ENCODE measurements at places on chromosomes 3 and 15.
A peak's percentile ranks its signal among the peaks of the same experiment; 100 is the strongest.

DNA sequence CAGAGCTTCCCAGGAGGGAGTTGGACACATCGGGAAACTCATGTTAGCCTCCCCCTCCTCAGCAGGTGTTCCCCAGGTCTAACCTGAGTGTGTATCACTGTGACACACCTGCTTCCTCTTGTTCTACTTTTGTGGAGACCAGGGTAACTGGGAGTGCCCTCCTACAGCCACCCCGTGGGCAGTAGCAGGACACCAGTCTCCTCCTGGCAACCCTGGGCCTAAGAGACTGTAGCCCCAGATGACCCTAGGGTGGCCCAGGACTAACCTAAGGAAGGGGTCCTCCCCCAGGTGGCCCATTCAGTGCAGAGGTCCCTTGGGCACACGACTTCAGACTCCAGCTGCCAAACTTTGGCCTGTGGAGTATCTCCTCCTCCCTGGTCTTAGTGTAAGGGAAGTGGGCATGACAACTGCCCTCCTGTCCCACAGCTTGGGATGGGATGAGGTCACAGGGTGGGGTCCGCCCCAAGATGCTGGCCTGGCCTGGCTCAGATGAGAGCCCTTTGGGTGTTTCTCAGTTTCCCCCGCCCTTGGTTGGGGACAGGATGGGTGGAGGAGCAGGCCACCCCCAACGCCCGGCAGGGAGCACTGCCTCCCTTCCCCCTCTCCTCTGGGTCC is 4.8 kb downstream of the CSK start:
- DNase-seq: no peak

DNA sequence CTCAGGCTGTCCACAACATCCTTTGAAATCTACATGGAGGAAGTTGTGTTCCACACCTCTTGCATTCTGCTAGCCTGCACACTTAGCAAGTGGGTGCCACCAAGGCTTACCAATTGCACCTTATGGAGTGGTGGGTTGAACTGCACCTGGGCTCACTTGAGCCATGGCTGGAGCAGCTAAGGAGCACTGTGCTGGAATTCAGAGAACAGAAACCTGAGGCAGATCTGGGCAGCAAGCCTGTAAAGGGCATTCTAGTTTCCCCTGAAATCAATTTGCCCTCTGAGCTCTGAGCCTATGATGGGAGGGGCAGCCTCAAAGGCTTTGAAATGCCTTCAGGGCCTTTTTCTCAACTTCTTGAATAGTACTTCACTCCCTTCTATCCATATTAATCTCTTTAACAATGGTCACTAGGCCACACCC is 18.0 kb downstream of the BTLA start:
- no peak for DNase-seq

GRCh38 chr3:111302063-111302462 is 230.4 kb downstream of the NECTIN3 start:
- no peak for DNase-seq

DNA sequence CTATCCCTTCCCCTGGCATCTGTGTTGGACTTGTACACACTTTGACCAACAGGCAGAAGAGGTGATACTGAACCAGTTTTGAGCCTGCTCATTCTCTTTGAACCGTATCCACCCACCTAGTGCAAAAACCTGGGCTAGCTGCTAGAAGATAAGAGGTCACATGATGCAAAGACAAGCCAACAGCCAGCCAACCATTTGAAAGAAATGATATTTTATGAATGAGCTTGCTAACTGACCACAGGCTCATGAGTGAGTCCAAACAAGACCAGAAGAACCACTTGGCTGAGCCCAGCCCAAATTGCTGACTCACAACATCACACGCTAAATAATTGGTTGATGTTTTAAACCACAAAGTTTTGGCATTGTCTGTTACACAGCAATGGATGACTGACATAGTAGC is 74.0 kb upstream of the CTNNB1 start:
- no peak for DNase-seq

DNA sequence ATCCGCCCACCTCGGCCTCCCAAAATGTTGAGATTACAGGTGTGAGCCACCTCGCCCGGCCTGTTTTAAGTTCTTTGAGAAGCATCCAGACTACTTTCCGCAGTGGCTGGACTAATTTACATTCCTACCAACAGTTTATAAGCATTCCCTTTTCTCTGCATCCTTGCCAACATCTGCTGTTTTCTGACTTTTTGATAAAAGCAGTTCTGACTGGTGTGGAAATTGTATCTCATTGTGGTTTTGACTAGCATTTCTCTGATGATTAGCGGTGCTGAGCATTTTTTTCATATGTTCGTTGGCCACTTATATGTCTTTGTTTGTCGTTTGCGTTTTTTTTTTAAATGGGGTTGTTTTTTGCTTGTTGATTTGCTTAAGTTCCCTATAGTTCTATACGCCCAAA is 208.4 kb upstream of the DPPA4 start:
- DNase-seq: no peak

DNA sequence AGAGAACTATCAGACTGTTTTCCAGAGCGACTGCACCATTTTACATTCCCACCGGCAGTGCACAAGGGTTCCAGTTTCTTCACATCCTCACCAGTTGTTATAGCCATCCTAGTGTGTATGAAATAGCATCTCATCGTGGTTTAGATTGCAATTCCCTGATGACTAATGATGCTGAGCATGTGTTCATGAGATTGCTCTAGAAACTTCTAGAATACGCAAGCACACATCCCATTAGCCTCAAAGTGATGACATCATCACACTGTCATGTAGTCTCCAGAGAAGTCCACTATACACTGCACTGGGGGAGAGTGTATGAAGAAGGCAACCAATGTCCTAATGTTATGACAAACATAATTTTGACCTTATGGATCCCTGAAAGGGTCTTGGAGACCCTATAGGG is 30.1 kb downstream of the FBLN2 start:
- peak; percentile 48 for DNase-seq

GRCh38 chr3:99659032-99659431 is 20.6 kb downstream of the COL8A1 start:
- peak; percentile 99 for DNase-seq

DNA sequence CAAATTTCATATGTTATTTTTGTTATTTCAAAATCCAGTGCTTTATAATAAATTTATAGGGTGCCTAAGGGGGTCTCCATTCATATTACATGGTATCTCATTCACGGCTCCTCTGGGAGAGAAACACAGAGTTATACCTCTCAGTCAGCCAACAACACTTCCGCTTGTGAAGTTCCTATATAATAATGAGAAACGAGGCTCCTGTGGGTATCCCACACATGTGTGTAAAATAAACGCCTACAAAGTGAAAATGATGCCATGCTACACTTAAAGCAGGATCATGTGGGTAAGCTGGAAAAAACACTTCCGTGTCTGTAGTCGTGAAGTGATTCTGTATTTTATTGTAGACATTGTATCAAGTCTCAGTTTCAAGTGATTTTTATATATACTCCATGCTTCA is 218.8 kb upstream of the ICE2 start:
- DNase-seq: no peak

DNA sequence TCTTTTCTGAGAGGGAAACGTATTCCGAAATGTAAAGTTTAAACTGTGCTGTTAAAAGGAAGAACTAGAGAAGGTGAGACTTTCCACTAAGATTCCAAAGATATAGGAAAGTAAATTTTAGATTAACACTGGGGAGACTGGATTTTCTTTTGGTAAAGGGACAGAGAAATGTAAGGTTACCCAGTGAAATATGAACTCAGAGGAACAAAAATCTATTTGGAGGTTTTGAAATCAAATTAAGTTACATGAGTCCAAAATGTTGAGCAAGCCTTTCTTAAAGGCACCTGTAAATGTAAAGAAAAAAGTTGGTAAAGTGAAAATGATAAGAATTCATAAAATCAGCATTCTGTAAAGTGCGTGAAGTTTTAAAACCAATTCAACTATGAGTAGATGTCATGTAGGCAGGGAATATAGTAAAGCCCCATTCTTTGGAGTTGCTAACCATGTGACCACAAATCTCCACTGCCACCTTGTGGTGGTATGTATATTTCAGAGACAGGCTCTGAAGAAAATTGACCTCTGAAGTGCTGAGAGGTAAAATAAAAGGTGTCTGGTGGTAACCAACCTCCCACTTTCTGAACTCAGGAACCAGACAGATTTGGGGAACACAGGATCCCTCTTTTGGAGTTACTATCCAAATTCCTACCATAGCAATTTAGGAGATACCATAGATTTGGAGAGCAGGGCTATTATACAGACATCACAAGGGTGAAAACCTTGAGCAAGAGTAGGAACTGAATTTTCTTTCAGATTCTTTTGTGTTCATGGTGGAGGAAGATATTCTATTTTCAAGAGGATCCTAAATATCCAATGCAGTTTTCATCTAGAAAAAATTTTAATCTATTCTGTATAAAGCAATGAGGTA is 215.3 kb downstream of the ROBO2 start:
- peak; percentile 0 for DNase-seq

DNA sequence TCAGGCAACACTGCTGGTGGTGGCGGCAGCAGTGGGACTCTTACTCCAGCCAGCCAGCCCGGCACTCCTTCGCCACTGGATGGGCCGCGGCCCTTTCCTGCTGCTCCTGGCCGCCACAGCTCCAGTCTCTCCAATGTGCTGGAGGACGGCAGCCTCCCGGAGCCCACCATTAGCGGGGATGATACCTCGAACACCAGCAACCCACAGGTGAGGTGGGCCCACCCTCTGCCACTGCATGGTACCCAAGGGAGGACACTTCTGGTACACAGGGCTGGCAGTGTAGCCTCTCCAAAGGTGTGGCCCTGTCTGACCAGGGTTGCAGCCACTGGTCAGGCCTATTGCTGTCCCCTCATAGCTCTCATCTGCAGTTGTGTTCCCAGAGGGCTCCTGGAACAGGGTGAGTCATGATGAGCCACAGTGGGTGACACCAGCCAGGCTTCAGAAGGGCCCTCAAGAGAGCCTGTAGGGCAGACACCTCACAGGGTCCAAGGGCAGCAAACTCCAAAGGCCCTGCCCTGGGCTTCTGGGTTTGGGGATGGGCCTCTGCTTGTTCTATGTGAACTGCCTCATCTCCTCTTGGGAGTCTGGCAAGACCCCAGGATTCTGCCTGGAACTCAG is 20.8 kb downstream of the NBEAL2 start:
- peak; percentile 19 for DNase-seq

- no peak for DNase-seq
Measured at GRCh38 chr3:100033903-100034471, 80.3 kb downstream of the FILIP1L start.

GRCh38 chr3:155382396-155383042 is 89.0 kb upstream of the STRIT1 start:
- peak; percentile 41 for DNase-seq

- peak; percentile 21 for DNase-seq
Measured at GRCh38 chr15:41499109-41499851, 5.6 kb downstream of the ITPKA start.

DNA sequence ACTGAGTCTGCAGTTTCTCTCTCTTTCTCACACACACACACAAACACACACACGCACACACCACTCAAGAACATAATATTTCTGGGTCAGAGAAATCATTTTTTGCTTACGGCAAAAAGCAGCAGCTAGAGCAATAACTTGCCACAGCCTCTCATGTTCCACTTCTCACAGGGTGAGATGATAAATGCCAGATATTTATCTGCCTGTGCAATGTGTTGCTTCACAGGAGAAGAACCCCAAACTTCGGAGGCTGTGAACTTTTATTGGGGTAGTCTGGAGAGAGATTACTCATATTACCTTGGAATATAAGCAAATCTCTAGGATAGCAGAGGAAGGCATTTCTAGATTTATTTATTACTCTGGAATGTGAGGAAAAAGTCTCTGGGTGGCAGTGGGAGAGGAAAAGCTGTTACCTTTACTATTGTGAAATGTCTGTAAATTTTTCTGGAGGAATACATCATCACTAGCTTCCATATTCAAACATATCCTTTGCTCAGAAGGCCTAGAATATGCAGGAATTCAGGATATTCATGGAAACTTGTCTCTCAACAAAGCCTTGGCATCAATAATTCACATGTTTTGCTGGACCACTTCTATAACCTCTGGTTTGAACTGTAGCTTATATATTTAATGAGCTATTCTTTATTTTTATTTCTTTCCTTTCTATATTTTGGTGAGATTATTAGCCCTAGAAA is 369.2 kb downstream of the NSUN3 start:
- no peak for DNase-seq

DNA sequence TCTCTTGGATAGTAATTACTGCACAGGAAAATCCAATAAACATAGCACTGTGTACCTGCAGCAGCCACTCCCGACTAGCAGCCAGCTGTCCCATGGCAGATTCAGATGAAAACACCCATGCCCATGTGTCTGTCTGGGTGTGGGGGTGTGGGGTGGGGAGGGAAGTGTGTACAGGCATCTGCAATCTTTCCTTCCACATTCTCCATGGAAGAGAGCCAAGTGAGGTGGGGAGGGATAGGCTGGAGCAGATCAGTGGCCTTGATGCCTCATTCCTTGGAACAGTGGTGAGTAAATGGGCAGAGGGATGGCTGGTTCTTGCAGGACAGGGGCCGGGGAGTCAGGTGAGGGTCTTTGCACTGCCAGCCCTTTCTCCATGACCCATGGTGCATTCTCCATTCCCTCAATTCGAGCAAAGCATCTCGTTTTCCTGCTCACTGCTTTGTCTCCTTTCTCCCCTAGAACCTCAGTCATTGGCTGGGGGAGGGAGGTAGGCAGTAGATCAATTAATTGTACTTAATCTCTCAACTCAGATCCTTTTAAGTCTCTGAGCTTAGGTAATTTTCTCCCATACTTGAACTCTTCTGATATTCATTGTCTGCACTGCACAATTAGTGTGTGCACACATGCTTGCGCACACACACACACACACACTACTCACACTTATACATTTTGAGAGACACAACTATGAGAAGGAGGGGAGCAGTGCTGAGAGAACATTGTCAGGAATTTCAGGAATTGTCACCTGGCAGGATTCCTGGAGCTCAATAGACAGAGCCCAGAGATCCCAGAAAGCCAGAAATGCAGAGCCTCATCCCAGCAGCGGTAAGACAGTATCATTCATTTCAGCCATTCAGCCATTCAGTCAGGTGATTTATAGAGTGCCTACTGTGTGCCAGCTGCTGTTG is 31.9 kb downstream of the PDIA5 start:
- no peak for DNase-seq

DNA sequence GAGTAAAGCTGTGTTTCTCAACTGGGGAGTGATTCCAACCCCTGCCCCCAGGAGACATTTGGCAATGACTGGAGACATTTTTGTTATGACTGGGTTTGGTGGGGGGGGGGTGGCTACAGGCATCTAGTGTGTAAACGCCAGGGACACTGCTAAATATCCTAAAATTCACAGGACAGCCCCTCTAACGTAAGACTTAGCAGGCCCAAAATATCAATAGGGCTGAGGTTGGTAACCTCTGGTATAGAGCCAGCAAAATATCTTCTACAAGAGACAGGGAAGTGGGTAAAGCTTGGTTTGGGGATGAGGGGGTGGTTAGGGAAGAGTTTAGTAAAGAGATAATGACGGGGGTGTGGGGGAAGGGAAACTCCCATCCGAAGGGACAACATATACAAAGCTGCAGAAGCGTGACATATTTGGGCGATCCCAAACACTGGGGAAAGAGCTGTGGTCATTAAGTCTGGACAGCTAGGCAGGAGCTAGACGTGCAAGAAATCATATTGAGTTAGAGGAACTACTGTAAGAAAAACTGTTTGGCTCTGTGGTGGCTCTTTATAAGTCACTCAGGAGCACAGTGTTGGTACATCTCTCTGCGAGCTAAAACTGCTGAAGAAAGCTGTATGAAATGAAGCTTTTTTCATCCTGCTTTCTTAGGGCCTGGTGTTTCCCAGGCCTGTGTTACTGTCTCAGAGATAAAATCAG is 697 bp upstream of the TRIM69 start:
- no peak for DNase-seq
